ENCODE measurements at places on chromosomes 4 and X.

DNA sequence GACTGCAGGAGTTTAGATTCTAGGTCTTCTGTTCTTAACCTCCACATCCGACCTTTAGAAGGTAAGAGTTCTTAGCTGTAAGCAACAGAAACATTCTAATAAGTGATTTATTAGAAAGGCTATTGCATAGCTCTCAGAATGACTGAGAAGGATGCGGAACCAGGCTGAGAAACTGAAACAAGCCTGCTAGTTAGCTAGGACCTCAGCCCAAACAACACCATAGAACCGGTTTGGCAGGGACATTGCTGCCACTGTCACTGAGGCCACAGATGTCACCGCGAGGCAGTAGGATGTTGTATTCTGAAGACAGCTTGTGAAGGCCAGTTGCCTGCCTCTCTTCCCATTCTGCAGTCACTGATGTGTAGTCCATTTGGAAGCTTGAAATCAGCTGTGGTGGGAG is 160.0 kb upstream of the ARX start:
- DNase-seq, result peak; percentile 80

DNA sequence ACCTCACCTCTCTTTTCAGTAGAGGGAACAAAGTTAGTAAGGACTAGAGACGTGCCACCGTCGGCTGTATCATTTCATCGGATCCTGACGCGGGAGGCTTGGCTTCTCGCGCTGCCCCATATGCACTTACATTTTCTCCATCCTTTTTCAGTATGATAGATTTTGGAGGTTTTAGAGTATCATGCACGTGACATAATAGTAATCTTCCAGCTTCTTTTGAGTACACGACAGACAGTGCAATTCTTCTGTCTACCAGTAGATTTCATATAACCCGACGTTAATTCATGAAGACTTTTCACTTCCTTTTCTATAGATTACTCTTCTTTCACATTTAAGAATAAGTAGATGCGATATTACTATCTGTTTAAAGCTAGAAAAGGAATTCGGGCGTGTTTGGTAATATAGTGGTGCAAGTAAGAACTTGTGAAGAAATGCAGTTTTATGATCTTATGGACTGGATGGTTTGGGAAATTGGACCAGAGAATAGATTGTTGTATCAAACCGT is 1.0 kb downstream of the CDS1 start:
- DNase-seq, result peak; percentile 41

GRCh38 chr4:7558436-7558835 is 123.7 kb upstream of the PSAPL1 start:
- DNase-seq, result no peak

DNA sequence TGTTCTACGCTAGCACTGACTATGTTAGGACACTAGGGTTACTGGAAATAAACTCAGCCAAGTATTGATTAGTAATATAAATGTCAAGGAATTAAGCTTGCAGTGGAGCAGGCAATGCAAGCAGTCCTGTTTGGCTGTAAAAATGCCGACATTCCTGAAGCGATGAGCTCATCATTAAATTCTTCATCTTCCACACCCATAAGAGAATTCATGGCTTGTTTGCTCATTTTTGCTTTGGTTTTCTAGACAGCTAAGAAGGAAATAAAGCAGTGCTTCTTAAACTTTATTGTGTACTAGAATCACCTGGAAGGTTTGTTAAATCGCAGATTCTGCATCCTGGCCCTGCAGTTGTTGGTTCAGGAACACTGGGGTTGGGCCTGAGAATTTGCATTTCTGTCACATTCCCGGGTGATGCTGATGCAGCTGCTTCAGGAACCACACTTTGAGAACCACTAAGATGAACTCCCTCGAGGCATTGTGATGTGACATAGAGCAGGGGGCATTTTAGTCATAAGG is 17.8 kb downstream of the ANXA3 start:
- DNase-seq, result peak; percentile 74

DNA sequence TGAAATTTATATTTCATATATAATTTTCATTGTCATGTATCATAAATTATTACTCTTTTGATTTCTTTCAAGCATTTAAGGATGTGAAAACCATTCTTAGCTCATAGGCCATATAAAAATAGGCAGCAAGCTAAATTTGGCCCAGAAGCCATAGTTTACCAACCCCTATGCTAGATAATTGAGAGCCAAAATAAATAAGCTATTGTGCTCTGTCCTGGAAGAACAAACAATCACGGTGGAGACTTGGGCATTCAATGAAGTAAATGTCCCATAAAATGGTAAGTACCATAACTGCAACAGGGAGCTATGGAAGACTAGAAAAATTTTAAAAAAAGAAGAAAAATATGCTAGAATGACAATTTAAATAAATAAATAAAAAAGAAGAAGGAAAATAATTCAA is 60.9 kb upstream of the PACRGL start:
- no peak for DNase-seq

DNA sequence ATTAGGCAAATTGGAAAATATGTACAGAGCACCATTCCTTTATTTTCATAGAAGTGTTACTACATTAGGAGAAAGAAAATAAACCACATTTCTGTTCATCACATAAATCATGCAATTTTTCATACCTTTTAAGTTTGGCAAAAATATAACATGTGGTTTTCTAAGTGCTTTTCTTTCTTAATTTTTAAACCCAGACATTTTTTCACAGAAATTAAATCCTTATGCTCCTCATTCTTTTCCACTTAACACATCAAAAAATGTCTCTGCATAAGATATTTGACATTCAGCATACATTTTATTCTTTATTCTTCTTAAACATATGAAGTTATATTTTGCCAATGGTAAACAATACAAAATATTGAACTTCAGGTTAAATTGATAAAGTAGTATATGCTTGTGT is 826.6 kb upstream of the SLIT2 start:
- DNase-seq, result no peak

- DNase-seq, result no peak
These were observed 96.4 kb downstream of the CHIC2 start for GRCh38 chr4:53967986-53968385.

DNA sequence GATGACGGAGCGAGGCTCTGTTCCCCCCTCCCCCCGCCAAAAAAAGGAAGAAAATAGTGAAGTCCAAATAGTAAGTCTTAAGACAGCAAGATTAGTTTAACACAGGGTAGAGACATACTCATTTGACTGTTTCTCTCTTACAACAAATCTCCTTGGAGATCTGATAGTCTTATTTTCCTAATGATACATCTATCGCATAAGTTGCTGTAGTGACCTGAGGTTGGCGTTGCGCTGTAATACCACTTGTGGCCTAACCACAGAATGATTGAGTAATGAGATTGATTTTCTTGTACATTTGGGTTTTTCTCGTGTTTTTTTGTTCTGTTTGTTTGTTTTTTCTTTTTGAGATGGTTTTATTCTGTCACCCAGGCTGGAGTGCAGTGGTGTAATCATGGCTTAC is 27.2 kb downstream of the OCIAD1 start:
- no peak for DNase-seq

DNA sequence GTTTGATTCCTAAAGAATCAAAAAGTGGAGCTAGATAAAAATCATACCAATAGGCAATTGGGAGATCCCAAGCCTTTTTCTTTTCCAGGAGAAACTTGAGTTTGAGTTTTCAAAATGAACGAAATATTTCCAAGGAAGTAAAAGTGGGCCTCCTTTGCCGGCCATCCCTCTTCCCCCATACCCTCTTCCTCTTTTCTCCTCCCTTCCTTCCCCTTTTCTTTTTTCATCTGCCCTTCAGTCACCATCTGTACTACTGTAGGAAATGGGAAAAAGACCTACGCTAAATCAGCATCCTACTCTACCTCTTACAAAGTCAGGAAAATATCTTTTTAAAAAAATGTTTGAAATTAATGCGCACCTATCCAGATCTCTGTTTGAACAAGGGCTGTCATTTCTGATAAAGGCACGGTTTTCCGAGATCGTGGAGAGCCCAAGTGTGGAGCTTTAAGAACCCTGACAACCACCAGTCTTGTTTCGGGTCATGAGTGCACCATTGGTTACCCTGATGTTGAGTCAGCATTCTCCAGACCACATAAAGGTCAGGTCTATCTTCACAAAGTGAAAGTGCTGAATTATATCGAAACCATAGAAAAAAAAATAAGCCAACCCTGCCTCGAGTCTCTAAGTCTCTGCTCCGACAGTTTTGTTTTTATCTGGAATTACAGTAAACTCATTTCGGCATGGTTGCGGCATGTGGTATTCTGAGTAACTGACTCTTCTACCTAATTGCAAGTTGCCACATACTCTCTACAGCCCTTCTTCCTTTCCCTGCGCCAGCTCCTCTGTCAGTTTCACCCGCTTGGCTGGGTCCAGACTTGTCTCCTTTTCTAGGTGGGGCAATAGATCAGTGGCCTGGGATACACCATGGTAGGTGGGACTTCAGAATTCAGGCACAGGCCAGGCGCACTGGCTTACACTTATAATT is 140.2 kb upstream of the KLF3 start:
- peak; percentile 38 for DNase-seq

- no peak for DNase-seq
These were observed 46.1 kb upstream of the LGI2 start for GRCh38 chr4:25076625-25077398.

DNA sequence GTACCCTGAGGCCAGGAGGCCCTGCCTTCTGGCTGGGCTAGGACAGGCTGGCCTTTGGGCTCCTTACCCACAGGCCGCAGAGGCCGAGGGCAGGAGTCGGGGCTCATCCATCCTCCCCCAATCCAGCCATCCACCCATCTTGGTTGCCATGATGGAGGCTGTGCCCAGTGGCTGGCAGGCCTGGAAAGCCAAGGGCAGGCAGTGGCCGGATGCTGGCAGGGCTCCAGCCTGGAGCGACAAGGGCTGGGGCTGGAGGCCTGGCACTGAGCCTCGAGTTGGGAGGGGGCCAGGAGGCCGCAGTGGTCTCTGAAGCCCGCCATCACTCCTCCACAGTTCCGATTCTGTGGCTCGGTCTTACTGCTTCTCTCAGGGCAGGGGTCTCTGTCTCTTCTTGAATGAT is 8.6 kb upstream of the BGN start:
- DNase-seq, result no peak

GRCh38 chrX:71534773-71535544 is 2.1 kb downstream of the OGT start:
- no peak for DNase-seq

DNA sequence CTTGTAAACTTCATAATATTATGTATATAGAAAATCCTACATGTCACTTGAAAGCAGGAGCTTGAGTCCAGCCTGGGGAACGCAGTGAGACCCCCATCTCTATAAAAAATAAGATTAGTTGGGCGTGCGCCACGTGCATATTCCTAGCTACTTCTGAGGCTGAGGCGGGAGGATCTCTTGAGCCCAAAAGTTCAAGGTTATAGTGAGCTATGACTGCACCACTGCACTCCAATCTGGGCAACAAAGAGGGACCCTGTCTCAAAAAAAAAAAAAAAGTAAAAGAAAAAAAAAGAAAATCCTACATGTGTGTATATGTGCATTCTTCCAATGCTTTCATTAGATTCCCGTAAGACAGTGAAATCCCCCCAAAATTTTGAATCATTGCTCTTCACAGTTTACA is 1.7 kb downstream of the SEC31A start:
- no peak for DNase-seq

DNA sequence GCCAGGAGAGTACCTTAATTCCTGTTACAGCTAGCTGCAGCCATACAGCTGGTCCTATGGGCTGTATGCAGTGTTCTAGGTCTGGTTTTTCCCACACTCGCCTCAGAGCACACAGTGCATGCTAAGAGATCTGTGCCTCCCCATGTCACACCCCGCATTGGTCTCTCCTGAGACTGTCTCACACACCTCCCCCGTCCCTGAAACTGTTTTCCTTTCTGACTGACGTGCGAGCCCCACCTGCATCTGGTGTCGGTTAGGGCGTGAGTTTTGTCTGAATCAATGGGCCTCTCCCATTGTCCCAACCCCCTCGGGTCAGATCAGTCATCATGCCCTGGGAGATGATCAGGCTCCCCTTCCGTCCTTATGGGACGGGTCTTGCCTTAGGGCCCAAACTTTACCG is 3.4 kb upstream of the UGT8 start:
- no peak for DNase-seq

- DNase-seq, result no peak
These were observed 49.4 kb downstream of the RPS6KA3 start for GRCh38 chrX:20217271-20217670.

- no peak for DNase-seq
These were observed 15.0 kb downstream of the TLR7 start for GRCh38 chrX:12881914-12882313.

DNA sequence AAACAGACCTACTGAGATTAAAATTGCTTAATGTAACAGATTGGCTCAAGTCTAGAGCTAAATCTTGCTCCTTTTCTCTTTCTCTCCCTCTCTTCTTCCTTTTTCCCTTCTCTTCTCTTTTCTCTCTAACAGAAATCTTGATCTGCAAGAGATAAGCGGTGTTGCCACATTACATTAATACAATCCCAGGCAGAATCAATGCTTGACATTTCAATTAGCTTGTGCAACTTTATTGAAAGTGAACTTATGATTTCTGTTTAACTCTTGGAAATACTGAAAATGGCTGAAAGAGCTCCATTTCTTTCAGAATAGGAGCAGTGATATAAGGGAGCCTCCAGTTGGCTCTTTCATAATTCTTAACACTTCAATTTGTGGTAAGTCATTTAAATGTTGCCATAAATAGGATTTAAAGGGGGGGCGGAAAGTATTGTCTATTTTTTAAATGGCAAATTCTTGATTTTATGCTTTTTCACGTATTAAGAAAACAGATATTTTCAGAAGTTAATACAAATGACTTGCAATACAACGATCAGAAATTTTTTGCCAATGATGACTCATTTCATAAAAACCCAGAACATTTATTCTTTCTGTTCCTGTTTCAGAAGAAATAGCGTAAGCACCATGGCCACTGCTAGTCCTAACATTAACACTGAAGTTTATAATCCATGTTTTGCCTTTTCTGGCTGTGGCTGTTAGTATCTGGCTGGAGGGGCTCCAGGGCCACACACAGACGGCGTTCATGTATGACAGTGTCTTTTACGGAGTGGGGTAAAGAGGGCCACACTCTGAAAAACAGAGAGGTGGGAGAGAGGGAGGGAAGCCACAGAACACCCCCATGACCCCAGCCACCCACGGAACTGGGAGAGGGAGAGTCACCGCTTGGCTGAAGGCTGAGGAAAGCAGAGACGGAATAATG is 115.7 kb upstream of the FAT1 start:
- peak; percentile 56 for DNase-seq

DNA sequence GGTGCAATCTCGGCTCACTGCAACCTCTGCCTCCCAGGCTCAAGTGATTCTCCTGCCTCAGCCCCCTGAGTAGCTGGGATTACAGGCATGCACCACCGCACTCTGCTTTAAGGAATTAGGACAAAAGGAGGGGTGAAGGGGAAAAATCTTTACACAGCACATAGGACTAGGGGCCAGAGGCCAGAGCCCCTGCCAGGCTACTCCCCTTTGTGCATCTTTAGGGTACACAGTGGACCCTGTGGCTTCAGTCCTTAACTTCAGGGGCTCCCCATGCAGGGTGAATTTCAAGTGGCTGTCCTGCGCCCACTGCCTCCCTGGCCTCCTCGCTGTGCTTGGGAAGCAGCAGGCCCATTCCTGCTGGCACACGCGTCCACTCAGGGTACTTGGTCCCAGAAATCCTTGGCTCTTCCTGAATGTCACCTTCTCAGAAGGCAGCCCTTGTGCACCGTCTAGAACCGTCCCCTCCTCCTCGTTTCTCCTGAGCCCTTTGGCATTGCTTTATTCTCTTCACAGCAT is 138.9 kb upstream of the PSAPL1 start:
- DNase-seq, result no peak
